Caki2 (cell line): ENCODE measurements at places on chromosomes 7 and 10.
A peak's percentile ranks its signal among the peaks of the same experiment; 100 is the strongest.

DNA sequence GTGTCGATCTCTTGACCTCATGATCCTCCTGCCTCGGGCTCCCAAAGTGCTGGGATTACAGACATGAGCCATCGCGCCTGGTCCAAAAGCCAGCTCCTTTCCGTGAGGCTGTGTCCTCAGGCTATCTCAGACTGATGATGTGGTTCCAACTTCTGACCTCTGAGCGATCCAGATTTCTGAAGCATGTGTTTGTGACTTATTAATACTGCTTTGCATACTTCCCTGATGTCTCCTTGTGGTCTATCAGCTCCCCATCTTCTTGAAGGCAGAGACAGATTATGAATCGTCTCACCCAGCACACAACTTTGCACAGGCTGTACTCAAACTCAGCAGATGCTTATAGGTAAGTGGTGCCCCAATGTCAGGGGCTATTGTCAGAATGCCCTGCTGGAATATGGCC is 2.0 kb upstream of the PLPP4 start:
- DNase-seq, result no peak

DNA sequence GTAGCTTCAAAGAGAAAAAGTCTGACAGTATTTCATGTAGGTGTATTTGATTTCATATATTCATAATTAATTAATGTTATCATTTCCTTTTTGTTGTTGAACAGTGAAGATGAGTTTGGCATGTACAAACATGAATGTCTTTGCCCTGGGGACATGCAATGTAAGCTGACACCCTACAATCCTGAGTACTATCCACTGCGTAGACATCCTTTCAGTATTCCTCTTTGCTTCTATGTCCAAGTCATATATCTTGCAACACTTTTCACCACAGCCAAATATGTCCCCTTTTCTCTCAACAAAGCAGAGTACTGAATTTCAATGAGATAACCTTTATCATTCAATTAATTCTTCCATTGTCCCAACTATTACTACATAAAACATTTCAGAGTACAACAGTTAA is 93.6 kb downstream of the GPR37 start:
- DNase-seq, result no peak

DNA sequence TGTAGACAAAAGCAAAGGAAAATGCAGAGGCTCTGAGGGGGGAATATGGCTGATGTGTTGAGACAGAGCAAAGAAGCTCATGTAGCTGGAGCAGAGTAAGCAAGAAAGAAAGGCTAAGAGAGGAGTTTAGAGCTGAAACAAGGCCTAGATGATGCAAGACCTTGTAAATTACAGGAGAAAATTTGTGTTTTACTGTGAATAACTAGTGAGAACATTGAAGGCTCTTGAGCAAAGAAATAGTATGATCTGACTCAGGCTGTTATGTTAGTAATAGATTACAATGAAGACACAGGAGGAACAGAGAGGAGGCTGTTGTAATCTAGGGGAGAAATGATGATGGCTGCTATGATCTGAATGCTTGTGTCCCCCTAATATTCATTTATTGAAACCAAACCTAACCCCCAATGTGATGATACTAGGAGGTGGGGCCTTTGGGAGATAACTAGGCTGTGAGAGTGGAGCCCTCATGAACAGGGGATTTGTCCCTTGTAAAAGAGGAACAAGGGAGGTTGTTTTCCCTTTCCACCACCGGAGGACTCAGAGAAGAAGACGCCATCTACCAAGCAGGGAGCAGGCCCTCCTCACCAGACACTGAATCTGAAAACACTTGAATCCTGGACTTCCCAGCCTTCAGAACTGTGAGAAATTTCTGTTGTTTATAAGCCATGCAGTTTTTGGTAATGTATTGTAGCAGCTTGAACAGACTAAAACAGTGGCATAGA is 394.9 kb downstream of the HTR7 start:
- no peak for DNase-seq

DNA sequence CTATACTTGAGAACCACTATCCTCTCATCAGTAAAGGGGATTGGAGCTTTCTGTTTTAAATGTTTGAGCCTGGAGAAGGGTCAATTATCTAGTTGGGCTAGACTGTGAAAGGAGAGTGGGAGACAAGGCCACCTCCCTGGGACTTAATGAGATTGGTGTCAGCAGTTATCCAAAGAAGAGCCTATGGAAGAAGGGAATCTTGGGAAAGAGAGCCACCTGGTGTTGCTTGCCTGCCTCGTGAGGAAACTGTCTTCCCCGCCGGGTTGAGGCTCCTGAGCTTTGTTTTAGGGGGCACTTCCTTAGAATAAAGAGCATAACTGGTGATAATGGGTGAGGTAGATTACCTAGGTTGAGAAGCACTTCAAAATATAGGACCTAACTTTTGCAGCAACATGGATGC is 32.0 kb upstream of the ABCB4 start:
- DNase-seq, result no peak

- no peak for DNase-seq
Observed at GRCh38 chr7:131642429-131642828, 86.0 kb upstream of the PODXL start.

- peak; percentile 7 for DNase-seq
Observed at GRCh38 chr7:81990395-81990794, 220.5 kb upstream of the HGF start.

- no peak for DNase-seq
Observed at GRCh38 chr7:2487586-2488271, 11.5 kb upstream of the GRIFIN start.

DNA sequence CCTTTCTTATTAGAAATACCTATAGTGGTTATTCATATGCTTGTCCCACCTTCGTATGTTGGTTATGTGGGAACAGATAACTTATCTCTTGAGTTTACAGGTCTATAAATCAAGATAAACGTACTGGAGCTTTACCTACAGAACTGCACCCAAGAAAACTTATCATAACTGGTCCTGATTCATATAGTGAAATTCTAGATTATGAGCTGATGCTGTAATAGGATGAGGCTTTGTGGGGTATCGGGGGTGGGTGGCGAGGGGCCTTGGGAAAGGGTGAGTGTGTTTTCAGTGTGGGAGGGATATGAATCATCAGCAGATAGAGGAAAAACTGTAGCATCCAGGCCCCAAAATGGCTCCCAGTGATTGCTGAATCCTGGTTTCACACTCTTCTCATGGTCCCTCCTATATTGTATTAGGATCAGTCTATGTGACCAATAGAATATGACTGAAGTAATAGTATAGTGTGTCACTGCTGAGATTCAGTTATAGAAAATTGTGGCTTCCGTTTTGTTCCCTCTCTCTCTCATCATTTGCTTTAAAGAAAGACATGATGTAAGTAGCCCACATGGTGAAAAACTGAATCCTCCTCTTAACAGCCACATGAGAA is 706.8 kb upstream of the LRRTM3 start:
- DNase-seq, result no peak

- DNase-seq, result no peak
Observed at GRCh38 chr7:12884033-12884432, 196.6 kb downstream of the ARL4A start.

DNA sequence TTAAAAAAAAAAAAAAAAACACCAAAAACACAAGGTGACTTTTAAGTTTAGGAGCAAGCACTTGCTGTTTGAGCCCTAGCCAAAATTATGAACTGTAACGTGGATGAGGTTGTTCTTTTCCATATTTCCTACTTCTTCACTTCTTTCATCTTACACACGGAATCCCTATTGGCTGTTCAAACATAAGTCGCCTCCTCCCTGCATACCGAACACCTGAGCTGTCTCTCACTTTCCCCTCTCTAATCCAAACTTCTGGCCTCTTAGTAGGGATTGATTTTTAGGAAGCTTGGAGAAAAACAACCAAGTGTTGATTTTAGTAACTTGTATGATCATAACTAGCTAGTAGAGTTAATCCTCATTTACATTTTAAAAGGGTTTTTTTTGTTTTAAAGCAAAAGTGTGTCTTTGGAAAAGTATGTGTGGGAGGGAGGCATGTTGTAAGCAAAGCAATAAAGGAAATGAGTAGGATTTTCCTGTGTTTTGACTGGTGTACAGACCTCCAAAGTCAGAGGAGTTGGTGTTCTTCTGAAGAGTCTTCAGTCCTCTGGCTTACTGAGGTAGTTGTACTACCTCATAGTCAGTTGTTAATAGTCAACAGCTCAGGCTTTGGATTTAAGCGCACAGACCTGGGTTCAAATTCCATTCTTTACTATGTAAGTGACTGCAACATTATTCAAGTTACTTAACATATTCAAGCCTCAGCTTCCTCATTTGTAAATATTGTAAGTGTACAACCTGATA is 39.3 kb downstream of the RABGEF1 start:
- DNase-seq, result no peak

- no peak for DNase-seq
Observed at GRCh38 chr7:94656658-94656924, 658 bp upstream of the SGCE start.

- no peak for DNase-seq
Observed at GRCh38 chr10:22447068-22447467, 101.8 kb downstream of the SPAG6 start.

GRCh38 chr7:128447941-128448564 is 7.6 kb upstream of the HILPDA start:
- no peak for DNase-seq

DNA sequence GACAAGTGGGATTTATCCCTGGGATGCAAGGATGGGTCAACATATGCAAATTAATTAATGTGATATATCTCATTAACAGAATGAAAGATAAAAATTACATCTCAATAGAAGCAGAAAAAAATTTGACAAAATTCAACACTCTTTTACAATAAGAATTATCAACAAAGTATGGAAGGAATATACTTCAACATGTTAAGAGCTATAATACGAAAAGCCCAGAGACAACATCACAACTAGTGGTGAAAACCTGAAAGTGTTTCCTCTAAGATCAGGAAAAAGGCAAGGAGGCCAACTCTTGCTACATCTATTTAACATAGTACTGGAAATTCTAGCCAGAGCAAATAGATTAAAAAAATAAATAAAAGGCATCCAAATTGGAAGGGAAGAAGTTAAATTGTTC is 970.0 kb upstream of the POT1 start:
- DNase-seq, result no peak

DNA sequence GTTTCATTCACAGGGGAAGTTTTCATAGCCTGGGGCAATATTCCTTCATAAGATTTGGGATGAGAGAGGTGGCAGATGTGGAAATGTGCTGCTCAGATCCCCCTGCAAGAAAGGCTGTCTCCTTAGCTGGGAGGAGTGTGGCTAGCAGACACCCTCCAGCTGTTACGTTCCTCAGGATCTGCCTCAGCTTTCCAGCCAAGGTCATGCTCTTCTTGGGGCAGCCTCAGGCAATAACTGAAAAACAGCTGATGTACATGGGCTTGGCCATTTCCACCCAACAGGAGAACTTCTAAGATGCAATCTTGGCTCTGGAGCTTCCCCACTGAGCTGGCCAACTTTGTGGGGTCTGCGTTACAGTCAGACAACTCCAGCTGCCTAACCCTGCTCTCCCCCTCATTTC is 51.3 kb upstream of the SEPTIN7 start:
- no peak for DNase-seq

DNA sequence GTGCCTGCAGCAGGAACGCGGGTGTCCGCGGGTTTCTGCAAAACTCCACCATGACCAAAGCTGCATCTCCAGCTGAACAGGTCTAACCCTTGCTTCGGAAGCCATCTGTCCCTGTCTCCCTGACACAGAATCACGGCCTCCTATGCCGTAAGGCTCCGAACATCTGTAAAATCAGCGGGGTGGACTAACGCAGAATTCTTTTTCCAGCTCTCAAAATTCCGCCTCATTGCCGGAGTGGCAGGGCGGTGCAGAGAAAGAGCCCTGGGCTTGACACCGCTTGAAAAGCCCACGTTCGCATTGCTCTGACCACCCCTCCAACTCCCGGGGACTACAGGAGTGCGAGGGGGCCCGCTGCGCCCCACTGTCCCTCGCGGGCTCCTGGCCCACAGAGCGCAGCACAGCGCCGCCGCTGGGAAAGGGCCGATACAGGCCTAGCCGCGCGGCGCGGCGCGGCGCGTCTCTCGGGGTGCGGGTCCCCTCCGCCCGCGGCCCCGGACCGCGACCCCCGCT is 409 bp downstream of the DNMBP start:
- DNase-seq, result peak; percentile 48

- DNase-seq, result no peak
Observed at GRCh38 chr10:68133523-68133922, 24.2 kb downstream of the MYPN start.

GRCh38 chr7:80923211-80923612 is 4.4 kb upstream of the SEMA3C start:
- DNase-seq, result no peak

- no peak for DNase-seq
Observed at GRCh38 chr7:37297546-37297945, 151.1 kb downstream of the ELMO1 start.

DNA sequence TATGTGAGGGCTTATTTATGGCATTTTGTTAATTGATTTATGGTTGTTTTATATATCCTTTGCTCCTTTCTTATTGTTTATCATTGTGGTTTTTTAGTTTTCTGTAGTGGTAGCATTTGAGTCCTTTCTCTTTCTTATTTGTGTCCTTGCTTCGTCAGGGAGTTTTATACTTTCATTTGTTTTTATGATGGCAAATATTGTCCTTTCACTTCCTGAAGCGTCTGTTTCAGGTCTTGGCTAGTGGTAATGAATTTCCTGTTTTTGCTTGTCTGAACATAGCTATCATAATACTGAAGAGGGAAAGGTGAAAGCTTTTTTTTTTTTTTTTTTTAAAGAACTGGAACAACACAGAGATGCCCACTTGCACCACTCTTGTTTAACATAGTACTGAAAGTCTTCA is 228.2 kb downstream of the ATRNL1 start:
- no peak for DNase-seq

- no peak for DNase-seq
Observed at GRCh38 chr7:24440892-24441291, 132.4 kb upstream of the PALS2 start.

DNA sequence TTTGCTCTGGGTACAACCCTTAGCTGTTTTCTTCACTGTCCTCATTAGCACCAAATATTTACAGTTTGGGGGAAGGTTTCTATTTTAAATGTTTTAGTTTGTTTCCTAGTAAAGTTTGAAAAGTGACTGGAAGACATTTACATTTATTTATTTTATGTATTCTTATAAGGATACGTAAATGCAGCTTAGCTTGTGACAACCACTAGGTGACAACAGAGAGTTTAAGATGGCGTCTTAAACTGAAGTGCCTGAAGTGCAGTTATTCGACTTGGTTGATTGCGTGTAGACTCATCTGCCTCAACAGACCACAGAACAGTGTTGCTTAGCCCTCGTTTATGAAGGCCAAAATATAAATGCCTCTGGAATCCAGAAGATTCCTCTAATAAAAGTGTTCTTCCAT is 378.2 kb upstream of the MYO3A start:
- DNase-seq, result no peak

- DNase-seq, result no peak
Observed at GRCh38 chr10:35961501-35961900, 319.4 kb upstream of the FZD8 start.

- DNase-seq, result peak; percentile 89
Observed at GRCh38 chr10:102450374-102451104, 804 bp downstream of the C10orf95 start.

- DNase-seq, result no peak
Observed at GRCh38 chr7:81527651-81528050, 242.2 kb downstream of the HGF start.

DNA sequence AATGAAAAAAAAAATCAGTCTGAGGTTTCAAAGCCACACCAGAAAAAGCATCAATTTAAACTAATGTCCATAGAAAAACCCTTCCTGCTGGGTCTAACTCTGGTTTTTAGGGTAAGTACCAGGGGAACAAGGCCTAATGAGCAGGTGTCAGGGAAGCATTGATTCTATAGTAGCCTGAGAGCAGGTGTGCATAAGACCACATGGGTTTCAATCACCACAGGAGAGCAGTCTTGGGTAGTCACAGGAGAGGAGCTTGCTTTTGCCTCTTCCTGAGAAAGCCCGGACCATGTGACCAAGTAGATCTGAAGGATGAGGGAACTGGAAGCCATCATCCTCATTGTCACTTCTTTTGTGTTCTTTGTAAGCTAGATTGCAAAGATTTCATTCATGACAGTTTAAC is 66.3 kb upstream of the AGK start:
- no peak for DNase-seq
